ENCODE measurements at places on chromosomes 12 and 14. TPM values are rescaled to one million over a fixed set of nuclear protein-coding genes. Genes with fewer than 3 reads are reported as not detected.
A peak's percentile ranks its signal among the peaks of the same experiment; 100 is the strongest.

DNA sequence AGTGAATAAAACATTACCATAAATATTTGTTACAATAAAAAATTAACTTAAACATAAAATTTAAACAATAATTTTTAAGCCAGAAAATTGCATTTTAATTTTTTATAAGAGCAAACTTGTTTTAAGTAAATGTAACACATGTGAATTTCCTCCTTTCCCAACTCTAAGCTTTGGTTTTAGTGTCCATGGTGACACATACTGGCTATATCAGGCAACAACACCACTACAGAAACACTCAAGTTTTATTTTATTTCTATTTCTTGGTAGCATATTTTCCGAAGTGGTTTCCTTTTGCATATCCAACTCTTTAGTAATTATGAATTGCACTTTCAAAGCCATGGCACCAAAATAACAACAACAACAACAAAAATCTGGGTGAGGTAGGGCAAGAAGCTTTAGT lies 2.2 kb downstream of the NELL2 start:
- ATAC-seq, result peak; percentile 40

DNA sequence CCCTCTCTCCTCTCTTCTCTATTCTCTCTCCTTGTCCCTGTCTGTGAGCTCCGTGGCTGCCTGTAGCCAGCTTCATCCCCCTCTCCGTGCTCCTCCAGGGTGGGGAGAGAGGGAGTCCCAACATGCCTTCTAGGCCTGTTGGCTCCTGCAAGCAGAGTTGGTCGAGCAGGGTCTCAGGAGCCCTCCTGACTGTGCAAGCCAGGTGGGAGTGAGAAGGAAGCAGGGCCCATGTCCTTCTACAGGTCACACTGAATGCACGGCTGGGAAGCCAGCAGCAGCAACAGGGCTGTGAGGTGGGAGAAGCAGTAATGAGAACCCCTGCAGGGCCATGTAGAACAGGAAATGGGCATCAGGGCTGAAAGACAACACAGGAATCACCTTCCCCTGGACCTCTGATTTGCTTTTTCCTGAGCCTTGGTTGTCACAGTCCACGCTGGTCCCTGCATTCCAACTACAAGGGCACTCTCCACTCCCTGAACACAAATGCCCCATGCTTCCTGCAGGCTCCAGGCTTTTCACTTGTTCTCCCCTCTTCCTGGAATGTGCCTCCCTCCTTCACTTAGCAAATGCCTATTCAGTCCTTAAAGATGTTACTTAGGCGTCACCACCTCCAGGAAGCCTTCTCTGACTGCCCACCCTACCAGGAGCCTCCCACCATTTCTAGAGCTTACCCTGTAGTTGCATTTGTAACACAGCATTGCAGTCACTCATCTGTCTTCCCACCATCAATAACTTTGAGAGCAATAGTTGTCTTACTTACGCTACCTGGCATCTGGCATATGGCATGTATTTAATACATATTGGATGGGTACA lies 51.2 kb downstream of the TSPAN11 start:
- ATAC-seq, result no peak

DNA sequence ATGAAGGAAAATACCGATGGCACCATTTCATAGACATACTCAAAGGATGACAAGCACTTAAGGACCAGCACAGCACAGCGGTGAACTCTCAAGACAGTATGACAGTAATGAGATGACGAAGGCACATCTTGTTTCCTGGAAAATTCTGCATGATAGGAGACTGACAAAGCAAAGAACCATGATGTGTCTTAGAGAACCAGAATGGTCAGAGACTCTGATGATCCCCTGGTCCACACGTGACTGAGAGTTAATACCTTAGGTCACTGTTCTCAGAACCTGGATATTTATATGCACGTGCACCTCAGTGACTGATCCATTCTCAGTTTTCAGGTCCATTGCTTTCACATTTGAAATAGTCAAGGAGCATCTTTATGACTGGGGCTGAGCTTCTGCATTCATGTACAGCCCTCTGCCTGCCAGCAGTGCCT lies 35.3 kb downstream of the PROX2 start:
- no peak for ATAC-seq

DNA sequence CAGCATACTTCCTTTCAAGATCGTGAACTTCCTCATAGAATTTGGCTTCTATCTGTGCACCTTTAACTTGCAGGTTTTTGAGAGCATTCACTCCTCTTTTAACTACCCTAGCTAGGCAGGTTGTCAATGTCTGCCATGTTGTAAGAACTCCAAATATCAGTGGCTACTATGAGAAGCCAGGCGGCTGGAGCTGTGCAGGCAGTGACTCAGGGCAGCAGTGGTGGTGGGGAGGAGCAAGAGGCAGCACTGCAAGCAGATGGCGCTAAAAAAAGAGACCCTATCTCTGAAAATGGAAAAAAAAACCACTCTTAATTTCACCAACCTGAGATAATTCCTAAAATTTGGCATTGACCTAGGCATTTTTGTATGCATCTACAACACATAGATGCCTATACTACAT lies 28.5 kb downstream of the YARS2 start:
- ATAC-seq, result no peak

The TAS2R30 gene
- total RNA-seq, result 1.1 TPM

The INSM2 gene
- total RNA-seq, result not detected

Measured in esophagus mucosa (tissue), 1 donor.